ENCODE measurements at places on chromosomes 7 and 10.

DNA sequence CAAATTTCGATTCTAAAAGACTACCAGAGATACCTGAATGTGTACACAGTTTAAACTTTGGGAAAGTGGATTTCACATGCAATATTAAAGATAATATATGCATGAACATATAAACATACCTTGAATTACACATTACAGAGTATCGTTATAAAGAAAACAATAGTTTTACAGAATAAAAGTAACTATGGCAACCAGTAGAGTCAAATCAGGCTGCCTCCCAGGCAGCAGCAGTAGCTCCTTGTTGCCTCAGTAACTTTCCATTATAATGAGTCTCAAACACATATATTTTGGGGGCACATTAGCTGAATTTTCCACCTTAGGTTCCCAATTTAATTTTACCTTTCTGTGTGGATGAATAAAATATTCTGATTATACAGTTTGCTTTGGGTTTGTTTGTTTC, 164.4 kb upstream of the FEZF1 start:
- no peak for DNase-seq

DNA sequence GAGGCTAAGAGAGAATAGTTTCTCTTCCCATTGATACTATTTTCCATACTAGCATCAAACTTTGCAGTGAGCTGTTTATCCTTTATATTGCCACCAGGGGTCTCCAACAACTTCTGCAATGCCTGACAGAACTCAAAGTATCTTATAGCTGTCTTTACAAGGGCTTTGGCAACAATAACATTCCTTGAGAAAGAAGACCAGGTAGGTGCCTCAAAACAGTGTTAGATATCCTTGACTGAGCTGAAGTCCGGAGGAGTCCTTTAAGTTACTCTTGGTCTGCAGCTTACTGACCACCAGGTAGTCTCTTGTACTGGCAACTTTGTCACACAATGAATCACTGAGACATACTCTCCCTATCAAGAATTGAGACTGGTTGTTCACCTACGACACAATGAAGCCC, 30.0 kb upstream of the TES start:
- no peak for DNase-seq

GRCh38 chr10:50379616-50380015, 128.3 kb upstream of the ASAH2 start:
- DNase-seq, result no peak

- DNase-seq, result peak; percentile 17
These were observed 98.2 kb upstream of the DKK1 start for GRCh38 chr10:52215745-52216361.

GRCh38 chr10:119688033-119688508, 36.9 kb downstream of the BAG3 start:
- no peak for DNase-seq

GRCh38 chr7:140238778-140239652, 62.2 kb upstream of the KDM7A start:
- DNase-seq, result no peak

DNA sequence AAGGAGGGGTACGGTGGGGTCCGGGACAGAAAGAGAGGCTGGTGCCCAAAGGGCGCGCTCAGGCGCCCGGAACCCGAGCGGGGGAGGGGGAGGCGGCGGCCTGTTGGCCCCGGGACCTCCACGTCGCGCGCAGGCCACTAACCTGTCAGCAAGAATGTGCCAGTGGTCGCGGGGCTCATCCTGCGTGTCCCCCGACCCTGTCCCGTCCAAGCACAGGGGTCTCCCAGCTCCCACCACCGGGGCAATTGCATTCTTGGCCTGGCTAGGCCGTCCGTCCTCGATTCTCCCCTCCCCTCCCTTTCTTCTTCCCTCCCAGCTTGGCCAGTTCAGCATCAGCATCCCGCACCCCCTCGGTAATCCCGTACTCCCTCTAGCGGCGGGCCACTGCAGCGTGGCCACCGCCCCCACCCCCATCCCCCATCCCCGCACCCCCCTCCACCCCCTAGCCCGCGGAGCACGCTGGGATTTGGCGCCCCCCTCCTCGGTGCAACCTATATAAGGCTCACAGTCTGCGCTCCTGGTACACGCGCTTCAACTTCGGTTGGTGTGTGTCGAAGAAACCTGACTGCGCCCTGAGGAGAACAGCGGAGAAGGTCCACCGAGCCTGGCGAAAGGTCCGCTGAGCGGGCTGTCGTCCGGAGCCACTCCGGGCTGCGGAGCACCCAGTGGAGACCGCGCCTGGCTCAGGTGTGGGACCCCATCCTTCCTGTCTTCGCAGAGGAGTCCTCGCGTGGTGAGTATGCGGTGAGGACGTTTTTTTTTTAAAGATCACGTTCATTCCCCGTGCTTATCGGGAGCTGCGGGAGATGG, at the start of gene SGCE:
SGCE (minus strand) TSS at position 286 of the 810 bp plus-strand sequence; CDS start at position 251, 35 bp downstream.
- DNase-seq, result peak; percentile 37

DNA sequence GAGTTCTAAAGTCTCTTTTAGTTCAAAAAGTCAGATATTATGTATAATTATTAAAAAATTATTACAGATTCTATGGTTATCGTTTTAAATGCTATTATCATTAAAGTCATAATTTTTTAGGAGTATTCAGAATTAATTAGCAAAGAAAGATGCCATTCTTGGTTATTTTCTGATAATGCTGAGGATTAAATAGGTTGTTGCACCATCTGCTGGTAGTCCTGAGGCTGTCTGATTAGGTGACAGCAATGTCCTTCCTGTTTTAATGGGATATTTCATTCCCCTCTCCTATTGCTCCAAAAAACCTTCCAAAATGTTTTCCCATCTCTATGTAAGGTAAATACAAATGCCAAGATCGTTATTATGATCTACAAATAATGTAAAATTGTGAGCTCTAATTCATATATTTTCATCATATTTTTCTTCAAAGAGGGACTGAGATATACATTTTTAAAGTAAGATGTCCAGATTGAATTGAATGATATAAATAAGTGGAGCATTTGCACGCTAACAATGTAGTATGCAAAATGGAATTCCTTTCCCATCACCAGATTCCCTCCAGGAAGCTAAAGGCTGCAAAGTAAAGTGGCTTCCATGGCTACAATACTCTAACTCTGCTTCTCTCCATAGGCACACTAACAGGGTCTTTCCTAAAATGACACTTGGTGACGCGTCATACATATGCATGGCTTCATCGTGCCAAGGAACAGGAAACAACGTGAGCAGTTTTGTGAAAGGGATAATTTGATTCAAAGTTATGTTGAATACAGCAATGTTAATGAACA, 58.8 kb upstream of the AKR1E2 start:
- DNase-seq, result no peak

DNA sequence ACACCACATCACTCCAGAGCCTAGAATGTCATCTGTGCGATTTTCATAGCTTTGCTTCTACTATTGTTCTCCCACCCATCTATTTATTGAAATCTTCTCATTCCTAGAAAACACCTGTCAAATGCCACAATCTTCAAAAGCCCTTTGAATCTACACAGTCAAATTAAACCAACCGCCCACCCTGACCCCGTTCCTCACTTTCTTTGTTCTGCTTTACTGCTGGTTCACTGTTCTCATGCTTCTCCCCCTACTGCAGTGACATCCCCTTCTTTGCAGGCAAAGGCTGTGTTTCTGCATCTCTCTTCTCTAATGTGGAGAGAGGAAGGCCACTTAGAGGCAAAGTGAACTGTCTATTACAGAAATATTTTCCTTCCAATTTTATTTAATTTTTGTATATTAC, 152.4 kb upstream of the NEBL start:
- no peak for DNase-seq

- no peak for DNase-seq
These were observed 232.6 kb upstream of the AUTS2 start for GRCh38 chr7:69365651-69366192.

- peak; percentile 11 for DNase-seq
These were observed 52.4 kb upstream of the ADRB1 start for GRCh38 chr10:113991091-113991860.

- no peak for DNase-seq
These were observed 32.1 kb upstream of the SLC26A4 start for GRCh38 chr7:107628461-107629064.

DNA sequence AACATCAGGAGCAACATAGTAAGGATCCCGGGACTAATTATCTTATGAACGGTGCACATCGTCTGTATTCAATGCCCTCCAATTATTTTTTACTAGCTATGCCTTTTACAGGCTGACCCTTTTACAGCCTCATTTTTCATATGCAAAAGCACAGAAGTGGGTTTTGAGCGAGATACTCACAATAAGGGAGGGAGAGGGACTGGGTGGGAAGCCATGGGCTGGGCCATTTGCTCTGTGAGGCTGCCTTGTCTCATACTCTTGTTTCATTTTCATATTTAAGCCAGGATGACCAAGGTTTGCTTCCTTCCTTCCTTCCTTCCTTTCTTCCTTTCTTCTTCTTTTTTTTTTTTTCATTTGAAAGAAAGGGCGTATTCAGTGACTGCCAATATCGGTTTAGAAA, 259.3 kb downstream of the TRIL start:
- DNase-seq, result no peak

GRCh38 chr7:132113536-132114371, 462.5 kb downstream of the PLXNA4 start:
- no peak for DNase-seq
